ENCODE measurements at places on chromosomes 5 and 9. TPM values are rescaled to one million over a fixed set of nuclear protein-coding genes. Genes with fewer than 3 reads are reported as not detected.

The TOPORS gene
- 24.6 TPM for total RNA-seq

The FGF1 gene
- total RNA-seq = not detected

DNA sequence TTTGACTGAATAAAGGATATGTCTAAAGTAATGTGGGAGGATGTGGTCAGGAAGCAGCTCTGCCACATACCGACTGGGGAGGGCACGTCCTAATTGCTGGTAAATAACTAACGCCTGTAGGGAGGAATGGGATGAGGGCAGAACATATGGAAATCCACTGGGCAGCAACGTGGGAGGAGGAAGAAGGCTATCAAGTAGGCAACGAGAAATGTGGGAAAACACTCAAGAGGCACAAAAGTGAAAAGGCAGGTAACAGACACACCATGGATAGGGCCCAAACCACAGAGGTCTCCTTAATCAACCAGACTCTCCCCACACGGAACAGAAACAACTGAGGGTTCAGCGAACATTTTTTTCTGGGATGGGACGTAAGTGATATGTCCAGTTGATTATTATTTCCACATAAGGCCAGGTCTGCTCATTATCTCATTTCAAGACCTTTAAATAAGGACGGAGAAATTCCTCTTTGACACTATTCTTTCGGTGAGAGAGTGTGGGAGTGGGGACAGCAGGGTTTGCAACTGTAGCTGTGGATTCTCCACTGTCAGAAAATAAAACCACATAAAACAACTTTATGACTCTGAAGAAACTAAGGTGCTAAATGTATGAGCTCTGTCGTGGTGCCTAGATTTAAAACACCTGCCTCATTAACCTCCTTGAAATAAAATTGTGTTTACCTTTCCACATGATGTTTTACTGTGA, 17.0 kb downstream of the IARS1 start:
- no peak overlapping the region for H3K27ac ChIP-seq
- peaks cover 24% of the 10 kb centered on the region for H3K4me1 ChIP-seq
- peaks cover 73% of the 10 kb centered on the region for H3K36me3 ChIP-seq
- no peak overlapping the region for H3K4me3 ChIP-seq
- peak; percentile 7 for DNase-seq
- no peaks in the 10 kb centered on the region for H3K27me3 ChIP-seq

GRCh38 chr5:81232464-81233079, 550 bp upstream of the CKMT2 start:
- DNase-seq = no peak
- no peaks in the 10 kb centered on the region for H3K36me3 ChIP-seq
- no peaks in the 10 kb centered on the region for H3K27me3 ChIP-seq
- H3K27ac ChIP-seq = no peak overlapping the region

DNA sequence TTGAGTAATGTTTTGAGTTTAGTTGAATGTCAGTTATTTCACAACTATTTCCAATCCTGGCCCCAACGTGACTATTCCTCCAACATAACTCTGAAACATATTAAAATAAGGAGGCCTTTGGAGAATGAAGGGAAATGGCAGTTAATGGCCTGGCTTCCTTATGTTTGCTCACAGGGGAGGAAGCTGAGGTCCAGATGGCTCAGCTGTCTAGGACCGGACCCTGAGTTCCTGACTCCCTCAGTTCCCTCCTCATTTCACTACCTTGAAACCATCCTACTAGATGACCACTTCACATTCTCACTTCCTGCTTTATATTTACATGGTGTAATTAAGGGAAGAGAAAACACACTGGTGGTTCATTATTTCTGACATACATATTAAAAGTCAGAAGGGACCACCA, 6.6 kb downstream of the OTULINL start:
- no peaks in the 10 kb centered on the region for H3K36me3 ChIP-seq
- peaks cover 50% of the 10 kb centered on the region for H3K4me1 ChIP-seq
- no peak overlapping the region for H3K27ac ChIP-seq
- no peak for DNase-seq

DNA sequence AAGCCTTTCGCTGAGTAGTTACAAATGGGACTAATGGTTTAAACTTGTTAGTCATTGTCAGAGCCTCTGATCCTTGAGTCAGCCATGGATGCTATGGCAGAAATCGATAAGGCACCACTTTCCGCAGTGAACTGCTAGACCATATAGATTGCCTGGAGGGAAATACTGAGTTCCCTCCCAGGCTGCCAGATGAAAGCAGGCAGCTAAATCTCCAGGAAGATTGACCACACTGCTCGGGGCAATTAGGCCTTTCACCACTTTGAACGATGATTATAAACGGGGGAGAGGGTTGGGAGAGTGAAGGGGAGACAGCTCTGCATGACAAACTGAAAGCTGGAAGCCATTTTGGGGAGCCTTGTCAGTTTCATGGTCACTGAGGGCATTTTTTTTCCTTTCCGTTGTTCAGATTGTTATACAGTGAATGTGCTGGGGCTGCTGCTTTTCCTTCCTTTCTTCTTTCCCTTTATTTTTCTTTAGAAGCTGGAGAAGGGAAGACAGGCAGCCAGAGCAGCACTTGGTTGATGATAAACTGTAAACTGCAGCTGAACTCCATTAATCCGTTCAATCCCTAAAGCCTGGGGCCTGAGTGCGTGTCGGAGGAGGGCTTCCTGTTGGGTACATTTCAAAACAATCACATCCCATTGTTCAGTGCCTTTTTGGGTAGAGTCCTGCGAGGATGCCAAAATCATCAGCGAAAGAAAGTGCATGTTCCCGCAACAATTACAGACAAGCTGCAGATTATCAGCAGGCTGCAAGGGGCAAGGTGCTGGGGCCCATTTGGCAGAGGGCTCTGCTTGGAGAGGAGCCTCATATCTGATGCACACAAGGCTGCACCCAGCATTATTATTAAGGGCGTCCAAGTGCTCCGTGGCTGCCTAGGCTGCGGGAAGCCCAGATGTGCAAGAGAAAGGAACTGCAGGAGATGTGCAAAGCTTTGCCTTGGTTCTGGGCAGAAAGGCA, 308.4 kb downstream of the PSAT1 start:
- H3K27me3 ChIP-seq = no peaks in the 10 kb centered on the region
- H3K36me3 ChIP-seq = no peaks in the 10 kb centered on the region
- H3K4me3 ChIP-seq = no peak overlapping the region

- H3K27ac ChIP-seq = no peak overlapping the region
- no peak overlapping the region for H3K4me3 ChIP-seq
- no peaks in the 10 kb centered on the region for H3K27me3 ChIP-seq
- H3K4me1 ChIP-seq = no peaks in the 10 kb centered on the region
Measured at GRCh38 chr9:91818225-91818585, 131.8 kb downstream of the ROR2 start.
